Stimulated activated CD4-positive, alpha-beta T cell treated with anti-CD3 and anti-CD28 coated beads, TNF-alpha, amount 100 ng/mL, for 4 hours (primary cell): ENCODE measurements at places on chromosomes 13 and 19.

DNA sequence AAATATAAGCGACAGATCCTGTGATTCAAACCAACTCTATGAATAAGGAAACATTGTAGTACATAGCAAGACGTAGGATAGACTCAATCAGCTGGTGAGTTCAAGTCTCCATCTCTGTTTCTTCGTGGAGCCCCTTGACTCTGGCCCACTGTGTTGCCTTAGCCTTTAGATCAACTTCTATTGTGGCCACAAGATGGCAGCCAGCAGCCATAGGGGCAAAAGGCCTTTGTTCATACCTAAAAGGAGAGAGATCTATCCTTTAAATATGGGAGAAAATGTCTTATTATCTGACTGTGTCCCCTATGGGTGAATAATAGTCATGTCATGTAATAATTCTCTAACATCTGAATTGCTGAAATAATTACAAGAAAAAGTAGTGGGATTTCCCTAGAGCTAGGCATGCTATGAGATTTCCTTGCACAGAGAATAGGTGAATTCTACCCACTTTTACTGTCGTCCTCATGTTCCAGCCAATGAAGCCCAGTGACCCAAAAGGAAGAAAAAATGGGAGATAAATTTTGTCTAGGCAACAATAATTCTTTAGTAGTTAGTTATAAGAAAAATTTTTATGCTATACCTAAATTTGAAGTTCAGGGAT lies 129.4 kb downstream of the PCDH20 start:
- no peak for DNase-seq

DNA sequence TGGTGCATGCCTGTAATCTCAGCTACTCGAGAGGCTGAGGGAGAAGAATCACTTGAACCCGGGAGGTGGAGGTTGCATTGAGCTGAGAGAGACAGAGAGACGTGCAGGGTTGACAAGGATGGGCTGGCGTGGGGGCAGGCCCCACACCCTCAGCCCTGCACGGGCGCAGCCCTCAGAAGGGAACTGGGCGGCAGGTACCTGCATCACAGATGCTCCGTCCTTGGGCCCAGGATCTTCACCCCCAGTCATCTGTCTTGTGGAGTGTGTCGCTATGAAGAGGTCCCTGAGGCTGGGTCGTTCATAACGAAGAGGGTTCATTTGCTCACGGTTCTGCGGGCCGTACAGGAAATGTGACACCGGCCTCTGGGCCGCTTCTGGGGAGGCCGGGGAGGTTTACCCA lies 20.3 kb downstream of the C2CD4C start:
- no peak for DNase-seq

DNA sequence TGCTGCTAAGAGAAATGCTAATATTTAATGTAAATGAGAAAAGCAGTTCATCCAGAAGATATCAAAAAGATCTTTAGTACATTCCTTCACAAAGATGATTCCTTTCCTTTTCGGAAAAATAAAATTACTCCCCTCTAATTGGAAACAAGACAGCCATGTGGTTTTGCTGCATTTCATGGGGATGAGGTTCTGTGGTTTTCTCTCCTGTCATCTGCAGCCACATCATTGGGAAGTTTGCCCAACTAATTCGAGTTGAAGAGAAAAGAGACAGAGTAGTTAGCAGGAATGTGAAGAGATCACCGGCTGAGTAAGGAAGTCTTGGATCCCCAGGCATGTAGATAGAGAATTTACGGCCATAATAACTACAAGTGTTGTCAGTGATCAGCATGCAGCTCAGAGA lies 122.1 kb downstream of the CYSLTR2 start:
- no peak for DNase-seq

GRCh38 chr19:37953171-37953917 lies 46.3 kb downstream of the SIPA1L3 start:
- no peak for DNase-seq

- peak; percentile 4 for DNase-seq
Measured at GRCh38 chr19:36528921-36529518, 949 bp upstream of the ZNF260 start.

GRCh38 chr13:72495681-72496080 lies 231.7 kb downstream of the MZT1 start:
- no peak for DNase-seq
